AG08395 (cell line): ENCODE measurements at places on chromosomes 5 and 9.

DNA sequence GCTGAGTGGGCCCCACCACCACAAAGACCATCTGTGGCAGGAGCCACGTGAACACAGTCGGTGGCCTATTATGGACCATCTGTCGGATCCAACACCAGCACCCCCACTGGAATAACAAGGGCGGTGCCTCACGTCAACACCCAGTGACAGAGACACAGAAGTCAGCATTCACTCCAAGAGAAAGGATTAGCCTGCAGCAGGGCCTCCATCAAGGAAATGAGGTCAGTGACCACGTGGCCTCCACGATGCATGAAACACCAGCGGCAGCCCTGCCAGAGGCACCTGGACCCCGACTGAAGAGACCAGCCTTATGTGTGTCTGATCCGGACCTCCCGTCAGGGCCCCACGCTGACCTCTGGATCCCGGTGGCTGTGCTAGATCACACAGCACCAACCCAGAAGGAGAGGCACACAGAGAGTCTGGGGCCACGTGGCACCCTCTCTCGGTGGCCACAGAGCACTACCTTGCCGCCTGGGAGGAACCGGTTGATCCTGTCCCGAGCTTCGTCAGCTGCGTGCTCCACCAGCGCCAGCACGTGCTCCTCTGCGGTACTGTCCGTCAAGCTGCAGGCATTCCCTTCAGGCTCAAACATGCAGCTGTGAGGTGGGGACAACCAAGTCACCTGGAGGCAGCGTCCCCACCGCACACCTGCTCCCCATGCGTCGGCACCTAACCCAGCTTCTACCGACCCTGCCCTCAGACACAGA, 9.0 kb downstream of the BRD9 start:
- DNase-seq = no peak

DNA sequence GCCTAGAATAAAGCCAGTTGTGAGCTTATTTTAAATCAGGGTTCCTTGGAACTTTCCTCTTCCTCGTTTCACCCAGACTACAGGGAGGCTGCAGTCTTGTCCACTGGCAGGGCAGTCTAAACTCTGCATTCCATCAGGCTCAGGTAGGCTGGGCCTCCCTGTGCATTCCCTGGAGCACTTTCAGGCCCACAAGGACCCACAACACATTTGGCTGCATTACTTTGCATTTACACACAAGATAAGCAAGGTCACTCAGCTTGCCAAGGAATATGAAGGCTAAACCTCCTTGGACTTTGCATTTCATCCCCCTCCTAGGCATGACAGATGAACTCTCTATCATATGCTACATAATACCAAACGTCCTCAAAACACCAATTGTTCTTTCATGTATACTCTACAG, 104.2 kb downstream of the MARCHF3 start:
- DNase-seq = no peak

DNA sequence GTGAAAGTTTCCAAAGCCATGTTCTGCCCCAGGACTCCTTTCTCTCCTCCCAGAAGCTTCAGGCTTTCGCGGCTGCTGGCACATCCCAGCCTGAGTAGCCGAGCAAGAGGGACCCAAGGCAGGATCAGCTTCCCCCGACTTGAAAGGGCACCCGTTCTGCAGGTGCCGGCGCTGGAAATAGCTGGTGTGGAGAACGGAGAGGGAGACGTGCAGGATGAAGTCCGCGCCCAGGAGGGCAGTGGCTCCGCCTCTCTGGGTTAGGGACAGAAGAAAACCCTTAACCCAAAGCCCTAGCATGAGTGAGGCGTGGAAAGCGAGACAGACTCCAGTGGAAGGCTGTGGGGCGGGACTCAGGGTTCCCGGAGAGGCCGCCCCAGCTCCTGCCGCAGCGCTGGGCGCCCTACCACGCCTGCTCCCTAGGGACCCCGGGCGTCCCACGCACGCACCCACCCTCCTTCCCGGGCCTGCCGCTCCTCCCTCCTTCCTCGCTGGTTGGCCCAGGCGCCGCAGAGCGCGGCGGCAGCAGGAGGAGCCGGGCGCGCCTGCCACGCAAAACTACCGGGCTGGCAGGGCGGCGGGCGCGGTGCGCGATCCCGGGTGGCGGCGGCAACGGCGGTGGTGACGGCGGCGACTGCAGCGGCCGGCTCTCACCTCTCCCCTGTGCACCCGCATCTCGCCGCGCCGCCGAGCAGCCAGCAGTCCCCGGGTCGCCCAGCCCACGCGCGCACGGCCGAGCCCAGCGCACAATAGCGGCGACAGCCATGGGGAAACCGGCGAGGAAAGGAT, at the start of gene SLC1A1:
TSS of gene SLC1A1 (plus strand) at position 550 of the 786 bp plus-strand sequence. CDS start at position 762, 212 bp downstream.
- peak; percentile 68 for DNase-seq

- no peak for DNase-seq
Measured at GRCh38 chr9:14418301-14418940, 104.5 kb upstream of the NFIB start.

DNA sequence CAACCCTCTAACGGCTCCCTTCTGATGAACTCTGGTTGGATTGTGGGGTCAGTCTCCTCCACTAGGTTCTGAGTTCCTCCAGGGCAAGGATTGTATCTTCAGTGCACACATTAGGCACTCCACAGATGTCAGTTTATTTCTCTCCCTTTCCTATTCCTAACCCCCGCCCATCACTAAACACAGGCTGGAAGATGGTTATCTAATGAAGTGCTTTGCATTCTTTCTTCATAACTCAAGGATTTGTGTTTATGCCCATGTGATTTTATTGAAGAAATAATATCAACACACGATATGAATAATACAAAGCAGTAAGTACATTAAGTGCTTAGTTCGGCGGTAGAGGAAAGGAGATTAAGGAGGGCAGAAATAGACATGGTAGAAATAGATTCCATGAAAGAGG, 4.4 kb upstream of the CREBRF start:
- peak; percentile 39 for DNase-seq

GRCh38 chr5:40465416-40465815, 214.3 kb upstream of the PTGER4 start:
- no peak for DNase-seq

DNA sequence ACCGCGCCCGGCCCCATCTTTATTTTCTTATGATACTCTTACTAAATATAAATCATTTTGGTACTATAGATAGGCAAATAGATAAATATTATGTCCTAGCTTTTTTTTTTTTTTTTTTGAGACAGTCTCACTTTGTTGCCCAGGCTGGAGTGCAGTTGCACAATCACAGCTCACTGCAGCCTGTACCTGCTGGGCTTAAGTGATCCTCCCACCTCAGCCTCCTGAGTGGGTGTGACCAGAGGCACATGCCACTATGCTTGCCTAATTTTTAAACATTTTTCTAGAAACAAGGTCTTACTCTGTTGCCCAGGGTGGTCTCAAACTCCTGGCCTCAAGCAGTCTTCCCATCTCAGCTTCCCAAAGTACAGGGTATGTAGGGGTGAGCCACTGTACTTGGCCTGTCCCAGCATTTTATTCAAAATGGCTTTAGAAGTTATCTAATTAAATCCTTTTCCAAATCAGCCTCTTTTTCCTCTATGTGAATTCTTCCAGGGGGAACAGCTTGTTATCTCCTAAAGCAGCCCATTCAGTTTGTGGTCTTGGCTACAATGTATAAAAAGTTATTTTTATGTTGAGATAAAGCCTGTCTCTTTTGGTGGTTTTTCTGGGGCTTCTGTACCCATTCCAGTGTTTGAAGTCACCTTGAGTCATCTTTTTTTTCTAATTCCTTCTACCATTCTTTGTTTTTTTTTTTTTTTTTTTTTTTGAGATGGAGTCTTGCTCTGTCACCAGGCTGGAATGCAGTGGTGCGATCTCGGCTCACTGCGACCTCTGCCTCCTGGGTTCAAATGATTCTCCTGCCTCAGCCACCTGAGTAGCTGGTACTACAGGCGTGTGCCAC, 12.1 kb downstream of the MELK start:
- peak; percentile 81 for DNase-seq

DNA sequence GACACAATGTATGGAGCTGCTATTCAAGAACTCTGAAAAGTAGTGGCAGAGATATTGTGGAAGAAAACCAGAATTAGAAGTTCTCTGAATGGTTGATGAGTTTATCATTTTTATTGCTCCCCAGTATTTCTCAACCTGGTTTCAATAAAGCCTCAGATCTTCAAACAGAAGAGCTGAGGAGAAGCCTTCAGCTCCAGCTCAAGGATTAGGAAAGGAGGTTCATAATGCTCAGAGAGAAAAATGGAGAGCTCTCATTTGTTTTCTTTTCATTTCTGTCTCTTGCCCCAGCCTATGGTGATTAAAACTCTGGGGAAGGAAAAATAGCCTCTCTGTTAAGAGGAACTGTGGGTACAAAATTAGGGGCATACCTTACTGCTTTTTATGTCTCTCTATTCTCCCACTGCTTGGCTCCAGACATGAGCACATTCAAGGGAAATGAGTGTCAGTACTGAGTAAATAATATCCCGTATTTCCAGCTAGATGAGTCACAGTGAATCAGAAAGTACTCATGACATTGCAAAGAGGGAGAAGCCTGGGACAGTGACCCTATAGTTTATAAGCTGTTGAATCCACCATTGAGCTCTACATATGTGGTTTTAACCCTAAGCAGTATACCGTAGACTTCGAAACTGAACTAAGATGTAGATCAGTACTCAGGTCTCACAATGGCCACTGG, 138.1 kb downstream of the EMB start:
- peak; percentile 40 for DNase-seq

- DNase-seq = no peak
Measured at GRCh38 chr9:2196757-2197156, 181.6 kb downstream of the SMARCA2 start.

GRCh38 chr9:14111696-14112095, 202.2 kb downstream of the NFIB start:
- DNase-seq = no peak

DNA sequence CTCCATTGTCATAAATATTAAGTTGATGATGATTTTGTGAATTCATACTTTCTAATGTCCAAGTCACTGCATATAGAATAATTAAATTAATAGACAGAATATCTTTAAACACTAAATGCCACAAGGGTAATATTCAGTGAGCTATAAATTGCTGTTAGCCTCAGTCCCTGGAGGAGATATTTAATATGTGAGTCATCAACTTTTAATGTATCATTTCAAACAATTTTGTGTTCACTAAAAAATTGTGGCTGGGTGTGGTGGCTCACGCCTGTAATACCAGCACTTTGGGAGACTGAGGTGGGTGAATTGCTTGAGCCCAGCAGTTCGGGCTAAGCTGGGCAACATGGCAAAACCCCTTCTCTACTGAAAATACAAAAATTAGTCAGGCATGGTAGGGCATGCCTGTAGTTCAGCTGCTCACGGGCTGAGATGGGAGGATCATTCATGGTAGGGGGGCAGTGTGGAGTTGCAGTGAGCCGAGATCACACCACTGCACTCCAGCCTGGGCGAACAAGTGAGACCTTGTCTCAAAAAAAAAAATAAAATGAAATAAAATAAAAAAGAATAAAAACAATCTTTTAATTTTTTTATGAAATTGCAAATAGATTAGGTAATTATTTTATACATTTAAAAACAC, 717.3 kb upstream of the CHD1 start:
- no peak for DNase-seq

DNA sequence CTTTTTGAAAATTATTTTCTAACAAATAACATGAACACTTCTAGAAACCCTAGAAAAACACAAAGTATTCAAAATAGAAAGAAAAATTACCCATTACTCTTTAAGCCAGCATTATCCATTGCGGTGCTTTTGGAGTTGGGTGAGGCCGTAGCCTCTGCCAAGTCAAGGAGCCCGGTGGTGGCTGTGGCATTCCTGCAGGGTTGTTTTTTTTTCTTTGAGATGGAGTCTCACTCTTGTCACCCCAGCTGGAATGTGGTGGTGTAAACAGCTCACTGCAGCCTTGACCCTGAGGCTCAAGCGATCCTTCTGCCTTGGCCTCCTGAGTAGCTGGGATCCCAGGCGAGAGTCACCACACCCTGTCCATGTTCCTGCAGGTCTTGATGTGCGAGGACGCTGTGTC, 8.2 kb upstream of the AHRR start:
- peak; percentile 27 for DNase-seq

- DNase-seq = no peak
Measured at GRCh38 chr5:76524868-76525267, 98.3 kb downstream of the F2RL2 start.

DNA sequence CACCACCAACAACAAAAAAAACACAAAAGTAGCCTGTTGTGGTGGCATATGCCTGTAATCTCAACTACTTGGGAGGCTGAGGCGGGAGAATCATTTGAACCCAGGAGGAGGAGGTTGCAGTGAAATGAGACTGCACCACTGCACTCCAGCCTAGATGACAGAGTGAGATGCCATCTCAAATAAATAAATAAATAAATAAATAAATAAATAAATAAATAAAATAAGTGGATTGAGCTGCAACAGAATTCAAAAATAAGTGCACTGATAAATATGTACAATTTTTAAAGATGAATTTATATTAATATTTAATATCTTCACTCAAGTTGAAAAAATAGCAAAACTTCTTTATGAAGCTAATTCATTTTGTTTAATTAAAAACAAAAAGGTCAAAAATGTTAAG, 259.6 kb downstream of the IRX2 start:
- no peak for DNase-seq

DNA sequence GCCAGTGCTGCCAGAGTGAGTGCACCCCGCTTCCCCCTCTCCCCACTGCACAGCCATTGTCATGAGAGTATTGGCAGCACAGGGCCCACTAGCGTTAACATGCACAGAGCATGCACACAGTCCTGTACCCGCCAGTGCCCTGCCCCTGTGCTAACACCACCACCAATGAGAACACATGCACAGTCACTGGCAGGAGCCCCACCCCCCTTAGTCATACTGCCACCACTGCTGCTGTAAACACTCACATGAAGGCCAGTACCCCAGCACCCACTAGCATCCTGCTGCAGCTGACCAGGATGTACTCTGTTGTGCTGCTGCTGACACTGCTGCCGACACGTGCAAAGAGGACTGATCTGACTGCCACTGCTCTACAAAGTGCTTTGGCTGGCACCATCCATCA, 19.5 kb upstream of the RANBP6 start:
- no peak for DNase-seq

- no peak for DNase-seq
Measured at GRCh38 chr9:13879981-13880380, 434.0 kb downstream of the NFIB start.

DNA sequence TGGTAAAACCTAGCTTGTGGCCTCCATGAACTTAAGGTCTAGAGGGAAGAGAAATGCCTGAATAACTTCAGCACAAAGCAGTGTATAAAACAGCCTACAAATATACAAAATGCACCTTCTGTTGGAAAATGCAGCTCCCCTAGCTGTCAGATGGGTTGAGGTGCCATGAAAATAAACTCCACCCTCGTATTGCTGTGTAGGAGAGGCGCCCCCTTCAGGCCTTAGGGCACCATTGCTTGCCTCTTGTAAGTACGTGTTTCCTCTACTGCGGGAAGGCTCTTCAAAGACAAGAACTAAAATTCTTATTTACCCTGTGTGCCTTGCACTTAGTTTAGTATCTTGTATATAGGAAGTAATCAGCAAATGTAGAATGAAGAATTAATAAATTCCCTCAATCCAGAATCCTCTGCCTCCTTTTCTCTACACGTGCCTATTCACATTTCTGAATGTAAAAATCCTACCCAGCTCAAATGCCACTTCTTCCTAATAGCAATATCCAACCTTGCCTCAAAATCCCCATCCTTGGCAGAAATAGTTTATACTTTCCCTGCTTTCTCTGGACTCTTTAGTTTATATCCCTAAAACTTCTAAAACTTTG, 393.7 kb upstream of the PDE4D start:
- DNase-seq = peak; percentile 6
